Effector memory CD4-positive, alpha-beta T cell (primary cell): ENCODE measurements at places on chromosomes 5 and 9.

GRCh38 chr5:101212942-101213514 is 309.9 kb upstream of the ST8SIA4 start:
- no peaks in the 10 kb centered on the region for H3K27me3 ChIP-seq
- no peak overlapping the region for H3K4me3 ChIP-seq
- no peak for DNase-seq
- no peaks in the 10 kb centered on the region for H3K4me1 ChIP-seq
- no peak overlapping the region for H3K27ac ChIP-seq

DNA sequence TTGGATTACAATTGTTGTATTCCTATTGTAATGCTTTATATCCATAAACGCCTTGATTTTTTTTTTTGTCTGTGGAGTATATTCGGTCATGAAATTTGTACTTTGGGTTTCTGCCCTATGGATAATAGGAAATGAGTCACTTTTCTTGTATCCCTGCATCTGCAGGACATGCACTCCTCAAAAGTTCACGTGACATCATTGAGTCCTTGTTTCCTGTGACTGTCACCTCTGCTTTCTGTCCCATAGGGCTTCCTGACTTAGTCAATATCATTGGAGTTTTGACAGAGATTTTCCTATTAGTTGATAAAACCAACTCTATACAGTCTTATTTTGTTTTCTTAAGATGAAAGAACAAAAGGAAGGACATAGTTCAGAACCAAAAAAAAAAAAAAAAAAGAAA is 356.3 kb downstream of the MAT2B start:
- no peak overlapping the region for H3K4me3 ChIP-seq
- no peak for DNase-seq
- H3K4me1 ChIP-seq: no peaks in the 10 kb centered on the region
- no peaks in the 10 kb centered on the region for H3K27me3 ChIP-seq
- H3K36me3 ChIP-seq: no peaks in the 10 kb centered on the region
- no peak overlapping the region for H3K27ac ChIP-seq

DNA sequence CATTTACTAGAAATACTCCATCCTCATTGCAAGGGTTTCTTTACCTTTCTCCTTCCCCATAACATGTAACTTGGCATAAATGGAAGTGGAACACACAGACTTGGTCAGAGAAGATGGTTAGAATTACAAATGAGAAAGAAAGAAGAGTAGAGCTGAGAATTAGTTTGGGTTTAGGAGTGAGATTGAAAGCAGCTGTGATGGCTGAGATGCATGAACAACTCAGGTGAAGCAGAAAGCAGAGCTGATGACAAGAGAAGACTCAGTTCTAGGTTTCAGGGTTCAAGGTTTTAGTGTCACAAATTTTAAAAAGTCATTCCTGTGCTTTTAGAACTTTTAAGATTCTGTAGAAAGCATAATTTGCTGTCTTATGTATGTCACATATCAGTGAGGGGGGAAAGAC is 54.0 kb downstream of the TMEM161B start:
- no peak for DNase-seq
- peaks cover 23% of the 10 kb centered on the region for H3K36me3 ChIP-seq
- H3K27me3 ChIP-seq: no peaks in the 10 kb centered on the region
- H3K27ac ChIP-seq: no peak overlapping the region
- H3K4me1 ChIP-seq: no peaks in the 10 kb centered on the region

GRCh38 chr9:19464764-19465585 is 56.2 kb downstream of the ACER2 start:
- no peaks in the 10 kb centered on the region for H3K27me3 ChIP-seq
- no peak overlapping the region for H3K27ac ChIP-seq
- DNase-seq: peak; percentile 53

GRCh38 chr9:121372239-121373010 is 2.4 kb upstream of the STOM start:
- H3K27ac ChIP-seq: no peak overlapping the region
- H3K4me1 ChIP-seq: peaks cover 7% of the 10 kb centered on the region
- H3K4me3 ChIP-seq: no peak overlapping the region
- DNase-seq: no peak

DNA sequence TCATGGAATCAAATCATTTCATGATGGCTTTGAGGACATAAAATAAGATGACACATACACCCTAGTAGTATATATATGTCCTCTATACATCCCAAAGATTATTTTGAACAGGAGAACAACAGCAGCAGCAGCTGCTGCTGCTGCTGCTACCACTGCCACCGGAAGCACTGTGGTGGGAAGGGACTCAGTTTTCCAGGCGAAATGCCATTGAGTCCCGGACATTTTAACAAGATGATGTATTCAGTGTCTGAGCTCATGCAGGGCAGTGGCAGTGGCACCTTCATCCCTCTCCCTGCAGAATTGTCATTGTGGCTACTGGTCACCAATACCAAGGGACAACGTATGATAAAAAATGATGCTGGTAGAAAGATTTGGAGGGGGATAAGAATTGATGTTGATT is 151.3 kb downstream of the CHSY3 start:
- H3K36me3 ChIP-seq: no peaks in the 10 kb centered on the region
- H3K27me3 ChIP-seq: no peaks in the 10 kb centered on the region
- H3K4me1 ChIP-seq: no peaks in the 10 kb centered on the region
- no peak overlapping the region for H3K4me3 ChIP-seq
- H3K27ac ChIP-seq: no peak overlapping the region

GRCh38 chr5:5351288-5351979 is 71.0 kb upstream of the ICE1 start:
- H3K4me1 ChIP-seq: no peaks in the 10 kb centered on the region
- H3K27me3 ChIP-seq: no peaks in the 10 kb centered on the region
- no peak overlapping the region for H3K4me3 ChIP-seq
- H3K36me3 ChIP-seq: no peaks in the 10 kb centered on the region
- no peak overlapping the region for H3K27ac ChIP-seq

- no peak overlapping the region for H3K27ac ChIP-seq
- no peaks in the 10 kb centered on the region for H3K36me3 ChIP-seq
- H3K27me3 ChIP-seq: no peaks in the 10 kb centered on the region
- no peak for DNase-seq
Observed at GRCh38 chr9:105118636-105119035, 125.8 kb upstream of the SLC44A1 start.

DNA sequence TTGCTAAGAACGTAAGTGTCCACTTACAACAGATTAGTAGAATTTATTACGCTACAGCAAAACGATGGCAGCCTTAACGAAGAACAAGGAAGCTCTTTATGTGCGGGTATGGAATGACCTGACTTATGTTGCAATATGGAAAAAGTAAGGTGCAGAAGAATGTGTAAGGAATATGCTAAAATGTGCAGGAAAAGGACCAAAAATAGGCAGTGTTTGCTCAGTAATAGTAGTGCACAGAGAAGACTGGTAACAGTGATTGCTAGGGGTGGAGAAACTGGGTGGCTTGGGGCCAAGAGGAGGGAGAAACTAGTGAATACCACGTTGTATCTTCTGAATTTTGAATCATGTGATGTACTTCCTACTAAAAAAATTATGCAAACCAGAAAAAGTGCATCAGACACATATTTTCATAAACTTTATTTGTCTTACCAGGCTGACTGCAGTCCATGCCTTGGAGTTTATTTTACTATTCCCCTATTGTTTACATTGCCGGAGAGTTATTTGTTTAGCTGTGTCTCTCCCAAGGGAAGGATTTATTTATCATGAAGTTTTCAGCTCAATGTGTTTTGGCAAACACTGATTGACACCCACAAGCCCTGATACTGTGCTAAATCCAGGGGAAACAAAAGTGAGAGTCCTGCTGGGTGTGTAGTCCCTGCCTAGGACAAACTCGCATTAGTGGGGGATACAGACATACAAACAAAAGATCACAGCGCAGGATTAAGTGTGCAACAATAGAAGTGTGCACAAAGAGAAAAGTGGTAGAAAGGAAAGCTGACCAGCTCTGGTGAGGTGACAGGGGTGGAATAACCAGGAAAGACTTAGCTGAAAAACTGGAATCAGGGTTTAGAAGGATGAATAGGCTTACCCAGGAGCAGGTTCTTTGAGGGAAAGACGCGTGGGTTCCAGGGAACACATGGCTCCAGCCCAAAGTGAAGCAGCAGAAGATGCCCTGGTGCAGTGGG is 34.0 kb upstream of the ZNF484 start:
- H3K27ac ChIP-seq: no peak overlapping the region
- no peak for DNase-seq
- no peaks in the 10 kb centered on the region for H3K36me3 ChIP-seq
- no peaks in the 10 kb centered on the region for H3K4me1 ChIP-seq
- no peaks in the 10 kb centered on the region for H3K27me3 ChIP-seq

DNA sequence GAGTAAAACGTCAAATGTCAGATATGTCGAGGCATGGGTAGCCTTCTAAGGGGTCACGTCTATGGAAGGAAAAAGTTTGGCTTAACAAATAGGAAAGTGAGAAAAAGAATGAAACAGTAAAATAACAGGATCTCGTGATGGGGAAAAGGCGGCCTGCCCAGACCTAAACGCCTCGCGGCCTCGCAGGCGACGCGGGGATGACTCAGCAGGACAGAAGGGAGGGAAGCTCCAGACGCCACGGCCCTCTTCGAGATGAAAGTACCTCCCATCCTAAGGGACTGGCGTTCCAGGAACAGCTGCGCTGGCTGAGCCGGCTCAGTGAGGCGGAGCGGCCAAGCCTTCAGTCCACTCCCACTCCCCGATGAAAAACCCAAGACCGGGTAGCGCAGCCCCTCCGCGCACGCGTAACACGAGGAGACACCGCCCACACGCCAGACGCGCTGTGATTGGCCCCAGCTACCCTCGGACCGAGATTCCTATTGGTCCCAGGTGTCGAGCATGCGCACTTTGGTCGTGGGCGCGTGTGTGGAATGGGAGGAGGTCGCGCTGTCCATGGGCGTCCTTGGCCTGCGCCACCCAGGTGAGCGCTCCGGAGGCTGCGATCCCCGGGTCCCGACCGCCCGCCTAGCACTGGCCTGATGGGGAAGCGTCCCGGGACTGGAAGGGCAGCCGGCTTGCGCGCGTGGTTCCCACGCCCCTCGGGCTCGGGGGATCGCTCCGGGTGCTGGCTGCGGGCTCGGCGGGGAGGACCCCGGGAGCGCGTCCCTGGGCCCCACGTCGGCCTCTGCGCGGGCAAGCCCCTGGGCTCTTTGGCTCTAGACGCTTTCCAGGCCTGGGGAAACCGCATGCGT is 588.5 kb downstream of the MTRR start:
- no peaks in the 10 kb centered on the region for H3K27me3 ChIP-seq
- peak; percentile 71 for DNase-seq
- H3K27ac ChIP-seq: peak overlapping the region; percentile 19
- H3K4me1 ChIP-seq: no peaks in the 10 kb centered on the region
- H3K36me3 ChIP-seq: no peaks in the 10 kb centered on the region
- peak overlapping the region; percentile 49 for H3K4me3 ChIP-seq

- no peaks in the 10 kb centered on the region for H3K27me3 ChIP-seq
- no peak overlapping the region for H3K4me3 ChIP-seq
- H3K27ac ChIP-seq: no peak overlapping the region
- H3K4me1 ChIP-seq: no peaks in the 10 kb centered on the region
- DNase-seq: no peak
Observed at GRCh38 chr9:72808446-72808768, 144.4 kb downstream of the ALDH1A1 start.

DNA sequence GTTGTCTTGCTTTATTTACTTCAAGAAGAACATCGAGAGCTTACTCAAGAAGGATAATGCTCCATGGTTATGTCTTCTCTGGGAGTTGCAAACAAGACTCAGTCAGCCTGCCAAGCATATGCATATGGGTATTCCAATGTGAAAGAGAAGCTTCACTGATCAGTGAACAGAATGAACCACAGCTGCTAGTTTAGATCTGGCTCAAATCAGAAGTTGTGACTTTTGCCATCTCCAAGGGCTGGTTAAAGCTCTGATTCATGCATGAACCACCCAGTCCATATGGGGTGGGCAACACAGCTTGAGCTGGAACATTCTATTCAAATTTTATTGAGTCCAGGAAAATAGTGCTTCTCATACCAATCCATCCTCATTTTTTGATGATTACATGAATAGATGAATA is 50.0 kb downstream of the ATPSCKMT start:
- no peaks in the 10 kb centered on the region for H3K27me3 ChIP-seq
- no peak overlapping the region for H3K27ac ChIP-seq
- H3K4me1 ChIP-seq: no peaks in the 10 kb centered on the region
- DNase-seq: no peak
- no peaks in the 10 kb centered on the region for H3K36me3 ChIP-seq
